ENCODE measurements at places on chromosomes 13 and 19.

DNA sequence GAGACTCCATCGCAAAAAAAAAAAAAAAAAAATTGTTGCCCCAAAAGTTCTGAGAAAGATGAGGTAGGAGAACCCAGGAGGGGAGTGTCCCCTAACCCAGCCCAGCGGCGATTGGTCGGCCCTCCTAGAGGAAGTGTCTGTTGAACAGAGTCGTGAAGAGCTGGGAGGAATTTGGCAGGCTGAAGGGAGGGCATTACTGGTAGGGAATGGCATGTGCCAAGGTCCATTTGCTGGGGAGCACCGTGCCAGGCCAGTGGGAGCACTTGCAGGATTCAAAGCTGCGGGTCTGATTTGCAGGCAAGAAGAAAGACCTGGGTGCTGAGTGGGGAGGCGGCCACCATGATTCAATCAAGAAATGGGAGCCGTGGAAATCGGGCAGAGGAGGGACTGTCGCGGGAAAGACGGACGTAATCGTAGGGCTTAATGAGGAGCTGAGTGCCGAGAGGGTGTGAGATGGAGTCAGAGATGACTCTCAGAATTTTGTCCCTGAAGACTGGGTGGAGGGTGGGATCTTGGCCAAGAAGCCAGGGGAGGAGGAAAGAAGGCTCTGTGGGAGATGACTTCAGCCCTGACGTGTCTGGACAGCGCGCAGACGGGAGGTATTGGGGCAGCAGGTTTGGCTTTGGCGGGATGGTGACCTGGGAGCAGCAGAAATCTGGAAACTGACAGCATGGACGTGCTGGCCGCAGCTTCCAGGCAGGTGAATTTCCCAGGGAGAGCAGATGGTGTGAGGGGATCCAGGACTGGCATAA lies 15.4 kb downstream of the CERS4 start:
- DNase-seq: no peak

DNA sequence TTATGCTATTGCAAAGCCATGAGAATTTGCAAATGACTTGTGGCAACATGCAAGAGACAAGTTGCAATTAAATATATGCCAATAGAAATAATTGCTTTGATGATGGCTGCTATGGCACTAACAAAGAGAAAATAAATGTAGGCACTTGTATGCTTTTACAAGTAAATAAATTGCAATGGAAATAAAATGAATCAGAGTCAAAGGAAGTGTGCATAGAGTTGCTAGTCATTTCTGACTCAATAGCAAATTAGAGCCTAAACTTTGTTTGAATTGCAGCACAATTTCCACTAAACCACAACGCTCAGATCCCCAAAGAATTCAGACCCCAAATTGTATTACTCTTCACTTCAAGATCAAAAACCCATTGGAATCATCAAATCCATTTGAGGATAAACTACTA lies 792.1 kb upstream of the ARGLU1 start:
- DNase-seq: no peak

GRCh38 chr13:39957868-39958677 lies 302.6 kb downstream of the COG6 start:
- DNase-seq: no peak

GRCh38 chr13:47459512-47459911 lies 541.6 kb downstream of the SUCLA2 start:
- DNase-seq: no peak

- DNase-seq: no peak
Measured at GRCh38 chr13:103356226-103356864, 290.1 kb upstream of the SLC10A2 start.

DNA sequence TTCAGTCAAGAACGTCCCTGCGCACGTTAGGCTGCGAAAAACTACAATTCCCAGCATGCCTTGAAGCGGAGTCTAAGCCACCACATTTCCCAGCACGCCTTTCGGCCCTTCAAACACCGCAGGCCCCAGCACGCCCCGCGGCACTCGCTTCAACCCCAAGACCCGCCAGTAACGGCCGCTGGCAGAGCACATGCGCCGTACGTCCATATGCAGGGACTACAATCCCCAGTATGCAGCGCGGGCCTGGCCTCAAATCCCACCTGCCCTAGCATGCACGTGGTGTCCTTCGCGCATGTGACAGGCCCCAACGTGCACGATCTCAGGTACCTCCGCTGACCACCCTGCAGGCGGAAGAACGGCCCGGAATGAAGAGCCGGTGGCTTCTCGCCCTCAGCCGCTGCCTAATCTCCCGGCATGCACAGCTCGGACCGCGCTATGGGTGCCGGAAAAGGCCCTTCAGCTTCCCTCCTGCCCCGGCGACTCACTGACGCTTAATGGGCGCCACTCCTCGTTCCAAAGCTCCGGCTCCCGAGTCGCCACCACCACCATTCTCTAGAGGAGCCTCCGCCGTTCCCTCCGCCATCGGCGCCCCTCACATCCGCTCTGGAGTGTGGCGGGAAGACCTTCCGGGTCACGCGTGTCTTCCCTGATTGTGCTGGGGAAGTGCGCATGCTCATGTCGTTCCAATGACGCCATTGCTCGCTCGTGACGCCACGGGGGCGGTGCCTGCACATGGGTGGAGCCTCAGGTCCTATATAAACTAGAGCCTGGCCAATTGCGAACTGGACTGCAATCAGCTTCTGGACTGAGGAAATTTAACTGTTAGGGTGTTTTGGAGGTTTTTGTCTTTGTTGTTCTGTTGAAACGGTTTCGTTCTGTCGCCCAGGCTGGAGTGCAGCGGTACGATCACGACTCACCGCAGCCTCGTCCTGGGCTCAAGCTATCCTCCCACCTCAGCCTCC lies at the start of gene DUS3L:
Gene DUS3L (minus strand): TSS at position 605 of the 962 bp plus-strand sequence. CDS start 22 bp downstream, at position 583.
- DNase-seq: peak; percentile 86

DNA sequence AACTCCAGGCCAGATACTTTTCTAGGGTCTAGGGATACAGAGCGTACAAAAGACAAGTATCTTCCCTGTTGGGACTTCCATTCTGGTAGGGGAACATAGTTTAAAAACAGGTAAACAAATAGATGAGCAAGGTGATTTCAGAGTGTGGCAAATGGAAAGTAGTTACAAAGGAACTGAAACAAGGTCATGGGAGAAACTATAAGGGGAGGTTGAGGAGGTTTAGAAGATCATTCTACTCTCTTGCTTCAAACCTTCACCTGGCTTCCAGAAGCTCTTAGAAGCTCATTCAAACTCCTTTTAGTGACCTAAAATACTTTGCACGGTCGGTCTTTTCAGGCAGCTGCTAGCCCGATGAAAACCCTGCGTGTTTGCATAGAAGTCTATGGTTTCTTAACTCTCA lies 9.1 kb downstream of the FFAR2 start:
- DNase-seq: no peak

- no peak for DNase-seq
Measured at GRCh38 chr13:27120811-27121210, 50.8 kb downstream of the USP12 start.

DNA sequence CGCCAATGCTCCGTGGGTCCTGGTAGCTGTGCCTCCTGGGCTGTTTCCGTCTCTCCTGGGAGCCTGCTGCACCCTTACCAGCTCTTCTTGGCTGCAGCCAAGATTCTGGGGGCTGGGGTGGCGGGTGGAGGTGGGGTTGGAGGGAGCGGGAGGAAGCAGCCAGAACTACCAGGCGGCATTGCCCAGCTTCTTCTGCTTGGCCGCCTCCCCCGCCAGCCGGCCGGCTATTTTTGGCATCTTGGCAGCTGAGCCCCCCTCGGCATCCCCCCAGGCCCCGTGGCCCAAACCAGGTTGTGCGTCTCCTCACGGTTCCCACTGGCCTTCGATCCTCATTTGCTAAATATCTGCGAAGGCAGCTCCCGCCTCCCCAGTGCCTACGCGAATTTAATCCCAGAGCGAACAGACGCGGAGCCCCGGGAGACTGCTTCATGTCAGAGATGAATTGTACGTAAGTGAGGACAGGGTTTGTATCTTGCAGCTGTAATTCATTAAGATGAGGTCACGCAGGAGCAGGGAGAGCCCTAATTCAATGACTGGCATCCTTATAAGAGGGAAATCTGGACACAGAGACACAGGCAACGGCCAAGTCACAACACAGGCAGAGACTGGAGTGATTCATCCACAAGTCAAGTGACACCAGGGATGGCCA lies 12.8 kb upstream of the PEAK3 start:
- no peak for DNase-seq

DNA sequence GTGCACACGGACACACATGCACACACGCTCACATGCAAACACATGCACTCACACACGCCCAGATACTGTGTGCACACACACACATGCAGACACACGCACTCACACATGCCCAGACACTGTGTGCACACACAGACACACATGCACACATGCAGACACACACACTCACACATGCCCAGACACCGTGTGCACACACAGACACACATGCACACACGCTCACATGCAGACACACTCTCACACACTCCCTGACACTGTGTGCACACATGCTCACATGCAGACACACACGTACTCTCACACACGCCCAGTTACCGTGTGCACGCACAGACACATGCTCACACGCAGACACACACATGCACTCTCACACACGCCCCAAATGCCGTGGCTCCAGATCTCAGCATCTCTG lies 137.2 kb upstream of the MCF2L start:
- DNase-seq: no peak

DNA sequence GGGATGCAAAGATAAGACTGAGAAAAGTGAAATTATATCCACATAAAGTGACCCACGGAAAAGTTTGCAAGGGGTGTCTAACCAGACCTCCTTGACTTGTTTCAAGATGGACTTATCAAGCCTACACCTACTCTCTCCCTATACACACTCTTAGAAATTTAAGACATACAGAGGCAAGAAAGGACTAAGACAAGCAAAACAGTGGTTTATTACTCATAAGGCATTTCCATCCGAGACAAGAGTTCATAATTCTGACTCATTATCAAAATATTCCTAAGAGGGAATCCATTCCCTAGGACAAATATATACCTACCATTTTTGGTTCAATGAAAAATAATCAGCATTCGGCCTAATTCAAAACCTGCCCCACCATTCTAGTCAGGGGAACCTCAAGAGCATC lies 232.6 kb upstream of the GPC6 start:
- DNase-seq: no peak

DNA sequence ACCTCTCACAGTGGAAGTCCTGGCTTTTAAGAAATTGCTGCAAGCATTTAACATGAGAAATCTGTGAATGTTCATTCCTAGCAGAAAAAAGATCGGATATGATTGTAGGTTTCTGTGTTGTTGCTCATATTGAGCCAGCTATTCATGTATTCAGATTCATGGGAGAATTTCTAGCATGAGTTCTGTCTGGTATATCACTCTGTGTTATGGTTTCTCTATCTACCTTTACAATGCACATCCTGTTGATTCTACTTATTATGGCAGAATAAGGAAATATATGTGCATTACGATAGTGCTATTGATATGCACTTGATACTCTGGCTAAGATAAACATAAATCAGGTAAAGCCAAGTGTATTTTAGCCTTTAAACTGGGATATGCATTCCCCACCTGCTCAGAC lies 138.2 kb downstream of the KCNRG start:
- no peak for DNase-seq

DNA sequence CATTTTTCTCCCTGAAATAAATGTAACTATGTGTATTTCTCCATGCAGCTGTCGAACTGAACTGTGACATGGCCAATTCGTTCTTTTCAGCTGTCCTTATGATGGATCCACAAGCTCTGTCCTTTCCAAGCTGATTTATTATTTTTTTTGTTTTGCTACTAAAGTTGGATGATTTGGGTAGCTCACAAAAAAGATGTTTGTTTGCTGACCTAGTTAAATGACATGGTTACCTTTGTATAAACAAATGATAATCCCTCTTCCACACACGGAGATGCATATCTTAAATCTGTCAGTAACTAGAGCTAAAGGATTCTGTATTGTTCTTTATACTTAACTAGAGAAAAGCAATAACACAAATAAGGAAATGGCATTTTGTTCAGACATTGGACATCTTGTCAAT lies 884.3 kb upstream of the PCDH20 start:
- no peak for DNase-seq

DNA sequence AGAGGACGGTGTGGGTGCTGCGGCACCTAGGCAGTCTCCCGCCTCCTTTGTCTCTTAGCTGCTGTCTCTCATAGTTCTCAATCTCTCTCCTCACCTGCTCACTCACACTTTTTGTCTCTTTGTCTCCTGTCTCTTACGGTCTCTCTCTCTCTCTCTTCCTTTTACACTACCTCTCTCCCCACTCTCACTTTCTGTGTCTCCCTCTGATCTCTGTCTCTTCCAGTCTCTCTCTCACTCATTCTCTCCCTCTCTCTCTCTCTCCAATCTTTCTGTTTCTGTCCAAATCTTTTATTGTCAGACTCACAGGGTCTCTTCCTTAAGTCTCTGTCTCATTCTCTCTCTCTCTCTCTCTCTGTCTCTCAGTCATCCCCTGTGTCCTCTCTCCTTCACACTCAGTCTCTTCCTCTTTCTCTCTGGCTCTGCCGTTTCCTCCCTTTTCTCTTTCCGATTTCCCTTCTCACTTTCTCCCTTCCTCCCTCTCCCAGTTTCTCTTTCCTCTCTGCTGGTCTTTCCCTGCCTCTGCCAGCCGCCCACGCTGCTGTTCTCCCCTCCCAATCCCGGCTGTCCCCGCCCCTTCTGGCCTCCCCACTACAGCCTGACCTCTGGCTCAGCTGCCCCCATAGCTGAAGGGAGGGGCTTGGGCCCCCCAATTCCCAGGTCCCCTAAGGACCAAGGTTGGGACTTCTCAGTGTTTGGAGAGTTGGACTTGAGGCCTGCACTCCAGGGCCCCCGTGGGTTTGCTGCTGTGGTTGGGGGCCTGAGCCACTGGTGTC lies at the start of gene PLEKHA4:
Gene PLEKHA4 (minus strand): TSS at position 504 of the 773 bp plus-strand sequence. CDS start 997 bp downstream, outside the sequence.
- DNase-seq: no peak

GRCh38 chr19:30286378-30286777 lies 85.8 kb upstream of the ZNF536 start:
- DNase-seq: no peak

DNA sequence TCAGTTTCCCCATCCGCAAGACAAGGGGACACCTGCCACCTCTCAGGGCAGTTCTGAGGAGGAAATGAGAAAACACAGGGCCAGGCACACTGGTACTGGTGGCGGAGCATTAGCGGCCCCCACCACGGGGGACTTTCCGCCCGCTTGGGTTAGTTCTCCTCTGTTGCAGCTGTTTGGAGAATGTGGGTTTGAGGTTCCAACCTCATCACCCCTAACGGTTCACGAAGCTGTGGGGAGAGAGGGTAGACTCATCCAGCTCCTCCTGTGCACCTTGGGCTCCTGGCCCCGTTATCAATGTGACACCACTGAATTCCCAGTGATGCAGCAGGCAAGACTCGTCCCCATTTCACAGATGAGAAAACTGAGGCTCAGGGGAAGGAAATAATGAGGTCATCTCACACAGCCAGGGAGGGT lies 10.3 kb downstream of the PTPRS start:
- DNase-seq: no peak

- DNase-seq: no peak
Measured at GRCh38 chr13:50320271-50320862, 305.1 kb downstream of the KCNRG start.

DNA sequence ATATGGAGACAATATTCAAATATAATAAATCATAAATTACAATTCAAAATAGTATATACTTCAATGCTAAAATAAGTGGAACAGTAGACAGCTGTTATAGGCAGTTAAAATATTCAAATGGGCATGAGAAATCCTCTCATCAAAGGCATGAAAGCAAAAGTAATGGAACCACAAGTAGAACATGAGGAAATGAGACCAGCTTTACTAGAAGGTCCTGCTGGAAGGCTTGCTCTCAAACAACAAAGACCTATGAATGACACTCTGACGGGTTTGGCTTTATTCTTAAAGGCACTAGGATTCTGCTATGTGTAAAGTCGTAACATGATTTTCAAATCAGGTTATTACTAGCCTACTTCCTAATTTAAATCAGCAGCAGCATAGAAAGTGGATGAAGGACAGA lies 148.1 kb downstream of the VWA8 start:
- DNase-seq: no peak

- DNase-seq: no peak
Measured at GRCh38 chr19:4130744-4131438, 7.0 kb upstream of the MAP2K2 start.

- DNase-seq: no peak
Measured at GRCh38 chr19:1864480-1865171, 1.2 kb upstream of the KLF16 start.
